CD4-positive, alpha-beta T cell treated with Interleukin-4 for 1 hour (primary cell): ENCODE measurements at places on chromosomes 6 and 20.

GRCh38 chr6:10210052-10210451 lies 204.8 kb downstream of the TFAP2A start:
- no peak for DNase-seq

DNA sequence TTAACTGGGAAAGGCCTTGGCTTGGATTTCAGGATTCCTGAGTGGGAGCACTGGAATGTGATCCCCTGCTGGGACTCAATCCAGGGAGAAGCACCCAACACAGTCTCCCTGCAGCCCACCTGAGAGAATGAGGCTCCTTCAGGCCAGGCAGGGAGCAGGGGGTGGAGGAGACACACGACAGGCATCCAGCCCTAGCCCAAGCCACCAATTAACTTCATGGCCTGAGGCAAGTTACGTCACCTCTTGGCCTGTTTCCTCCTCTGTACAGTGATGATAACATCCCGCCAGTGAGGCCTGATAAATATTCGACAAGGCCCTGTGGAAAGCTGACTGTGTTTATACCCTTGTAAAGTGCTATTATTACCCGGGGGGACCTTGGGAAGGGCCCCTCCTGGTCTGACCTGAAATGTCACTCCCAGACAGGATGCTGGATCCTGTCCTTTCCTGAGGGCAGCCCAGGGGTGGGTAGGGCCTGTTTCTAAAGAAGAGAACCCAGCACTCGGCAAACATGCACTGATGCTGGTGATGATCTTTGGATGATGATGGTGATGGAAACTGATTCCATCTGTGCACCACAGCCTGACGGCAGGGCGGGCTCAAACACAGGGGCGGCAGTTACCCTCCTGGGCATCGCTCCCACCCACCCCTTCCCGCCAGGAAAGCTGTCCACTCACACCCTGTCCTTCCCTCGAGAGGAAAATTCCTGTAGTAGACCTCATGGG lies 12.4 kb downstream of the FRS3 start:
- DNase-seq, result no peak

DNA sequence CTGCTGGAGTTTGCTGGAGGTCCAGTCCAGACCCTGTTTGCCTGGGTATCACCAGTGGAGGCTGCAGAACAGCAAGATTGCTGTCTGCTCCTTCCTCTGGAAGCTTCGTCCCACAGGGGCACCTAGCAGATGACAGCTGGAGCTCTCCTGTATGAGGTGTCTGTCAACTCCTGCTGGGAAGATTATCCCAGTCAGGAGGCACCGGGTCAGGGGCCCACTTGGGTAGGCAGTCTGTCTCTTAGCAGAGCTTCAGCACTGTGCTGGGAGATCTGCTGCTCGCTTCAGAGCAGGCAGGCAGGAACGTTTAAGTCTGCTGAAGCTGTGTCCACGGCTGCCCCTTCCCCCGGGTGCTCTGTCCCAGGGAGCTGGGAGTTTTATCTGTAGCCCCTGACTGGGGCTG lies 96.8 kb upstream of the SLC35F1 start:
- no peak for DNase-seq

GRCh38 chr6:37285861-37286311 lies 27.9 kb upstream of the TMEM217 start:
- DNase-seq, result no peak

DNA sequence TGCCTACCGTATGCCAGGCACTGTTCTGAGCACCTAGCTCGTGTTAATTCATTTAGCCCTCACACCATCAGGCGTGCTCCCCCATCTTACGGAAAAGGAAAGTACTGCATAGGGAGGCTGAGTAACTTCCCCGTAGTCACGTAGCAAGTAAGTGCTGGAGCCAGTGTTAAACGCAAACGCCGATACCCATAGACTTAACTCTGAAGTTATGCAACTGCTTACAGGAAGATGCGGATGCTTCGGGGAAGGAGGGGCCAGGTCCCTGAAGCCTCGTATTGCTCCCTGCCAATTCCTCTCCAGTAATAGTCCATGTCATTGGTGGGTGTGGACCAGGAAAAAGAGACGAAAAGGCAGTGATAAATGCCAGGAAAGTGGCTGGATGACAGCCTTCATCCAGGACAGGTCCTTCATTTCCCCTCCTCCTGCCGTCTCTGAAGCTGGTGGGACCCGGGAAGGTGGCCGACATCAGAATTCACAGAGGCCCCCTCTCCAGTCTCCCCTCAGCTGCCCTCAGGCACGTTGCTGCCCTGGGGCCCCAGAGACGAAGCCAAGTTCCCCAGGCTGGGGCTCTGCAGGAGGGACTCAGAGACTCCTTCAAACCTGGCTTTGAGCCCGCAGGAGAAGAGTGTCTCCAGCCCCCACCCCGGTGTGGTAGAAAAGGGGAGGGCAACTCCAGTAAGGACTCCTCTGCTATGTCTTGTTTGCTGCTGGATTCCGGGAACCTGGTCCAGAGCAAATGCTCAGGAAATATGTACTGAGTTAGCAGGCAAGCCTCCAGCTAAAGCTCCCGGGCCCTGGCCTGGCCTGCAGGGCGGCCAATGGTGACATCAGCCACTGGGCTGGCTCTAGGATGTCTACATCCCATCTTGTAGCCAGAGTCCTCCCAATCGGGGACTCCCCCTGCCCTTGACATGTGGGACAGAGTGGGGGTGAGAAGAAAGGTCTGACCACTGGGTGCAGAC lies 37.8 kb downstream of the RAB44 start:
- peak; percentile 37 for DNase-seq

- DNase-seq, result no peak
Observed at GRCh38 chr6:92541448-92542060, 877.8 kb downstream of the EPHA7 start.

GRCh38 chr6:150492507-150492906 lies 107.2 kb upstream of the PLEKHG1 start:
- DNase-seq, result no peak

DNA sequence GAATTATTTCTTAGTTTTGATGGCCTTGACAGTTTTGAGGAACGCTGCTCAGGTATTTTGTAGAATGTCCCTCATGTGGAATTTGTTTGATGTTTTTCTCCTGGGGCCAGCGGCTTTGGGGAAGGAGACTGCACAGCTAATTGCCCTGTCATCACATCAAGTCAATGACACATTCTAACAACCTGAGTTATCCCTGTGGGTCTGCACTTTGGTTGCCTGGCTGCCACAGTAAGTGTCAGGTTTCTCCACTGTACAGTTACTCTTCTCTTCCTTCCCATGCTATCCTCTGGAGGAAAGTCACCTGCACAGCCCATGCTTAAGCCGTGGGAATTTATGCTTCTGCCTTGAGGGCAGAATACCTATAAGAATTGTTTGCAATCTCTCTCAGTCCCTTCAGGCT lies 1.4 kb upstream of the TREML4 start:
- no peak for DNase-seq

GRCh38 chr6:72689107-72689954 lies 67.5 kb downstream of the KCNQ5 start:
- DNase-seq, result no peak

- DNase-seq, result no peak
Observed at GRCh38 chr6:146819596-146820320, 221.0 kb downstream of the ADGB start.

GRCh38 chr6:118621799-118622470 lies 29.5 kb downstream of the CEP85L start:
- no peak for DNase-seq

DNA sequence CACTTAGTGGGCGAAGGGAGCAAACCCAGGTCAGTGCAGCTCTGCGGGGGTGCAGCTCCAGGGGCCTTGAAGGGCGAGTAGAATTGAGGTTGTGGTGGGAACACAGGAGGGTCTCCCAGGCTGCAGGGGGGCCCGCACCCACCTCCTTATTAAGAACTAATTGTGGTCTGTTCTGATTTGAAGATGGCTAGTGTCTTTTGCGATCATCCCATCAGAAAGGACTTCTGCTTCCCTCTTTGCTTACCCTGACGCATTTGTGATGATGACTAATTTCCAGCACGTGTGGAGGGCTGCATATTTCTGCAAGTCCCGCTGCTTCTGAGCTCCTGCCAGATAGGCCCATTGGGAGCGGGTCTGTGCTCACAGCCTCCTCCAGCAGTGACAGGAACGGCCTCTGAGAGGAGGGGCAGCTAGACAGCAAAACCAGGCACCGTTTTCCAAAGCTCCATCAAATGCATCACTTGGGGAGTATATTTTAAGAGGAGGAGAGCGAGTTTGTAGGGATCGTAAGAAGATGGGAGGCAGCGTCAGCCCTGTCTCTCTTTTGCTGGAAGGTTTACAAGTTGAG lies 268.9 kb downstream of the CDH4 start:
- DNase-seq, result no peak

- DNase-seq, result no peak
Observed at GRCh38 chr20:42982218-42982617, 207.5 kb downstream of the PTPRT start.

DNA sequence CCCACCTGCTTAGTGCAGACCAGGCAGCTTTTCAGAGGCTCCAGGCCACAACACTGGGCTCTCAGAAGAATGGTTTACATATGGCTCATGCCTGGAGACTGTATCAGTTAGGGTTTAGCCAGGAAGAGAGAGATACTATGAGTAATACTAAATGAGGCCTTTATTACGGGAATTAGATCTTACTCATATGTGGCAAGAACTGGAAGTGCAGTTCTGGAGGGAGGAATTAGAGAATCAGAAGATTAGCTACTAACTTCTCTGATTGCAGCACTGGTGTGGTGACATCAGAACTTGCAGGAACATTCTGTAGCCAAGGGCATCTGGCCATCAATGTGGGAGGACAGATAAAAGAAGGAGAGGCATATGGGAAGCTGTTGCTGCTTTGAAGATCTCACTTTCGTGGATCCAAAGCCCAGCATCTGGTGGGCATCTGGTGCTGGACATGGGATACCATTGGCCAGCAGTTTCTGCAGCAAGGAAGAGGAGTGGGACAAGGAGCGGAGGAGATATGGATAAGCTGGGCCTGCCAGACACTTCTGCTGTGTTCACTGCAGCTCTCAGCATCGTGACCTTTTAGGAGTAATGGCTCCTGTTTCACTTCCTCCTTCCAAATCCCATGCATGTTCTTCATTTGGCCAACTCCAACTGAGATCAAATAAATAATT lies 248.5 kb downstream of the BTBD3 start:
- DNase-seq, result no peak

- DNase-seq, result no peak
Observed at GRCh38 chr20:46000262-46000996, 8.3 kb upstream of the MMP9 start.

DNA sequence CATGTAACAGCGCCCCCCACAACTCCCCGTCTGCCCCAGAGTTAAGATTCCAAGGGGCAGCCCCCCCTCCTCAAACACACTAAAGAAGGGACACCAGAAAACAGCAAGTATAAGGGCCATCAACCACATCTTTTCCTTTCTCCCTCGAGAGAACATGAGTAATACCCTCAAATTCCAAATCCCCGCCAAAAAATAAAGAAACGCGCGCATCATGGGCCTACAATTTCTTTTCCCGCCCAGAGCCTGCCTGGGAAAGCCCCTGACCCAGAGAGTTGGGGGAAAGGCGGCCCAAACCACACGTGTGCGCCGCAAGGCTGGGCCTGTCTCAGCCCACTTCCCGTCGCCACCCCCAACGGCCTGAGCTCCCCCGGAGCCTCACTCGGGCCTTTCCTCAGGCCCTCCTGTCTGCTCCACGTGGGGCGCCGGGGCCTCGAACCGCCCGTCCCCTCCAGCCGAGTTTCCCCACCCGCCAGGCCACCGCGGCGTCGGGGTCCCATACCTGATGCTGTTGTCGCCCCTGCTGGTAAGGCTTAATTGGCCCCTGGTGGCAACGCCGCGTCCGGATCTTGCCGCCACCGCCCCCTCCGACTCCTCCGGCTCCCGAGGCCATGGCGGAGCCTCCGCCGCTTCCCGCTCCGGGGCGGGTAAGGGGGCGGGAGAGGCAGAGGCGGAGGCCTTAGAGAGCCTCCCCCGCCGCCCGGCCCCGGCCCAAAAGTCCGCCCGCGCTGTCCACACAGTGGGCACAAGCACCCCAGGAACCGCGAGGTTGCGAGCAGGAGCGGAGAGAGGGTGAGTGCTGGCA lies 746 bp downstream of the NUP153 start:
- peak; percentile 92 for DNase-seq

DNA sequence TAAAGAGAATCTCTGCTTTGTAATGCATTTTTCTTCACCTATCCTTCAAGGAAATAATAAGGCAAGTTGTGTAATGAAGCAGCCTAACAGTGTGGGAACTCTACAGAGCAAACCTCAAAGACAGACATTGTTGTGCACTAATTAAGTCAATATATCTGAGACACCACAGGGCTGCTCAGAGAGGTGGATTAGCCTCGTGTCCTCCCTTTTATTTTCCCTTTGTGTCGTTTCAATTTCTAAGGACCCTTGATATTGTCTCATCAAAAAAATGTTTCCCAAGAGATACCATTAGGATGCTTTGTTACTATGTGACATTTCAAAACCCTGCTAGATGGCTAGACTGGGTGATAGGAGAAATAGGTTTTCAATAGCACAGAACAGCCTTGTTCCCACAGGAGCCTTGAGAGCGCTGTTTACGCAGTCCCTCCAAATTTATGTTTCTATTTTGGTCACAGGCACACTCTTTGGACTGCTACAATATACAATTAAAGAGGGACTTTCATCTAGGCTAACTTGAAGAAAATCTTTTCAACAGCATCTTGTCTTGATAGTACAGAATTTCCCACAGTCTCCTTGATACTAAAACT lies 23.1 kb downstream of the UBE3D start:
- DNase-seq, result no peak

DNA sequence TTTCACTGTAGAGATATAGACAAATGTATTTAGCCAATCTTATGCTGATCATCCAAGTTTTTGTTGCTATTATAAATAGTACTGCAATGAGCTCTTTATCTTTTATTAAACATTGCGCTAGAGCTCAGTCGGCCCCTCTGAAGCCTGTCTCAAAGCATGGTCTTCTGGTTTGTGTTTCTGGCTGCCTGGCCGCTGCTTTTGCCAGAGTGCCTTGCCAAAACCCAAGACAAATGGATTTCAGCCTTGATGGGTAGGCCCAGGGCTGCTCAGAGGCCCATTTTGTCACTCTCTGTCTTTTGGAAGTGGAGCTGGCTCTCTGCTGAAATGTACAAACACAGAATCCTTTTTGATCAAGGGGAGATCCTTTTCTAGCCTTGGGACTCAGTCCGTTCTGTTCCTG lies 102.9 kb upstream of the KCNG1 start:
- DNase-seq, result no peak

DNA sequence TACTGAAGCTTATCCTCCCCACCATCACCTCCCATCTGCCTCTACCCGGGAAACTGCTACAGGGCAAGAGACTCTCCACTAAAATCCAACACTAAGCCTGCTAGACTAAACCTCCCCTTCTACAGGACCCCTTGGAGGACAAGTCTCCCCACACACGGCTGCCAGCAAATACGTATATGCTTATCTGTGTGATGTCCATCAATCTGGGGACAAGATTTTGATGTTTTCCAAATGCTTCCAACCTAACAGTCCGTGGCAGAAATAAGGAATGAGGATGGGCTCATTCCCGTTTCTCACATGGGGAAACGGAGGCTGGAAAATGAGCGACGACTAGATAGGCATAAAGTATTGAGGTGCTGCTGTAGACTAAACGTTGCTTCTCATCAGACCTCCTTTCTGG lies 1.8 kb downstream of the KCNK5 start:
- no peak for DNase-seq

GRCh38 chr20:51359947-51360346 lies 182.6 kb downstream of the NFATC2 start:
- no peak for DNase-seq
